Gastroesophageal sphincter (tissue), 4 donors: ENCODE measurements at places on chromosomes 11 and 22.

- no peak for ATAC-seq
Observed at GRCh38 chr11:120774591-120775386, 249.1 kb upstream of the TBCEL start.

GRCh38 chr22:21000207-21000986 is 1.5 kb downstream of the THAP7 start:
- no peak for ATAC-seq

- no peak for ATAC-seq
Observed at GRCh38 chr22:47042116-47042825, 279.8 kb downstream of the TBC1D22A start.

DNA sequence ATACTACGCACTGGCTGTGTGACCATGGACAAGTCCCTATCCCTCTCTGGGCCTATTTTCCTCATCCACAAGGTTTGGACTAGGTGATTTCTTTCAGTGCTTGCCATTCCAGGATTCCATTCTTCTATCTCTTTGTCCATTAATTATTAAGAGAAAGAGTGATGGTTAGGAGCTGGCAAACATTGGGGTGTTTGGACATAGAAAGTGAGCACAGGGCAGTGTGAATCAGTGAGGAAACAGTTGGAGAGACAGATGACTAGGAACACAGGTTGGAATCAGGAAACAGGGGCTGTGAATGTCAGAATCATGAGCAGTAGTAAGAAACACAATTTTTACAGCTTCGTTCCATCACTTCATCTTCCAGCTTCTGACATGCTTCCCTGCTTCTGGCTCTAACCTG is 211.8 kb downstream of the INSC start:
- ATAC-seq, result no peak

GRCh38 chr11:86068138-86068871 is 579 bp downstream of the PICALM start:
- peak; percentile 2 for ATAC-seq

GRCh38 chr11:56543157-56543556 is at the start of gene OR5M11:
Gene OR5M11 (minus strand): TSS chr11:56543257. CDS start chr11:56543257, 0 bp downstream.
- ATAC-seq, result no peak

DNA sequence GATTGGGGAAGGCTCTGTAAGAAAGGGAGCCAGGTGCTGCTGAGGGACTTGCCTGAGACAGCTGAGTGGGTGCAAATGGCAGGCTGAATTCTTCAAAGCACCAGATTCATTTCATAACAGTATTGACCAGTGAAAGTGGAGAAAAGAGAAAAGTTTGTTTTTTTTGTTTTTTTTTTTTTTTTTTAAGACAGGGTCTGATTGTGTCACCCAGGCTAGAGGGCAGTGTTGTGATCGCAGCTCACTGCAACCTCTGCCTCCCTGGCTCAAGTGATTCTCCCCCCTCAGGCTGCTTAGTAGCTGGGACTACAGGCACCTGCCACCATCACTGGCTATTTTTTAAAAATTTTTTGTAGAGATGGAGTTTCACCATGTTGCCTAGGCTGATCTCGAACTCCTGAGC is 494.0 kb downstream of the MIAT start:
- ATAC-seq, result no peak

DNA sequence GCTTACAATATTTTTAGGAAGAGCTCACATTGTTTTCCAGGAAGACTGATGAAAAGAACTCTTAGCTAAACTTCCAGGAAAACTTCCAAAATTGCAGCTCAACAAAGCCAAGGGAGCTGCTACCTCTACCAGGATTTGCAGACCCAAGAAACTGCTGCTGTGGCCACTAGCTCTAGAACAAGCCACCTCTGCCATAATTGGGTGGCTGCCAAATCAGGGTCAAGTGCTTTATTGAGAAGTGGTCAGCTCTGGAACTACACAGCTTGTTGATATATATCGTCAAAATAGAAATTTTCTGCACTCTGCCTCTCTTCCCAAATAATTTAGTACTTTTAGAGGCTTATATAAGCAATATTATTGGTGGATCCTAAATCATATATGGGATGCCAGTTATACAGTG is 371.8 kb upstream of the CHORDC1 start:
- no peak for ATAC-seq

DNA sequence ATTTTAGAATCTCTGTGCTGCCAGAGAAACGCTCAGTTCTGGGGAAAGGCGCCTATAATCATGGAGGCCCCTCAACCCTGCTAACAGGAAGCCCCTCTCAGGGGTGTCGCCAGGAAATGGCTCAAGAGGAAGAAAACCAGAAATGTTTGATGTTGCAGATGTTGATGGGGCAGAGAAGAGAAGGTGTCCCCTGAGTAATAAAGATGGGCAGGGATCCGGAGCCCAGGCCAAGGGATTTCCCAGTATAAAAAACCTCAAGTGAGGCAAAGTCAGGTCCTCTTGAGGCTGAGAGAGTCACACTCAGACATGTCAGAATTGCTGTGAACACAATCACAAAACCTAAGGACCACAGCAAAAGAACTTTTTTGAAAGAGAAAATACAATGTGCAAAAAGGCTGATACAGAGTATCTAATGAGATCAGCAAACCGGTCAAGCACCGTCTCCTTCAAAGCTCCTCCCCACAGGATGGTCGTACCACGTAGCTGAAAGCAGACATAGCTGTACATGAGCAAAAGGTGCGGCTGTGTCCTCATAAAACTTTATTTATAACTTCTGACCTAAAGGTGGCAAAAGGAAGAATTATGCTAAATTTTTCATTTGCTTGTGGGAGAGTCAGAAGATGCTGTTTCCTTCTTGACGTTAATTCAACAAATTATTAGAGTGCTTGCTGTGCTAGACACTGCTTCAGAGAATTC is 12.2 kb downstream of the MOV10L1 start:
- no peak for ATAC-seq
